ENCODE measurements at places on chromosomes 7 and 10. TPM values are rescaled to one million over a fixed set of nuclear protein-coding genes. Genes with fewer than 3 reads are reported as not detected.

DNAJC2 gene
- total RNA-seq = 12.0 TPM

GIMAP7 gene
- 34.5 TPM for total RNA-seq

GRCh38 chr10:115996031-115996430 lies 277.0 kb downstream of the GFRA1 start:
- no peak for DNase-seq

ZPBP gene
- total RNA-seq = not detected

- no peak for DNase-seq
Observed at GRCh38 chr10:642186-642890, 47.1 kb downstream of the DIP2C start.

DNA sequence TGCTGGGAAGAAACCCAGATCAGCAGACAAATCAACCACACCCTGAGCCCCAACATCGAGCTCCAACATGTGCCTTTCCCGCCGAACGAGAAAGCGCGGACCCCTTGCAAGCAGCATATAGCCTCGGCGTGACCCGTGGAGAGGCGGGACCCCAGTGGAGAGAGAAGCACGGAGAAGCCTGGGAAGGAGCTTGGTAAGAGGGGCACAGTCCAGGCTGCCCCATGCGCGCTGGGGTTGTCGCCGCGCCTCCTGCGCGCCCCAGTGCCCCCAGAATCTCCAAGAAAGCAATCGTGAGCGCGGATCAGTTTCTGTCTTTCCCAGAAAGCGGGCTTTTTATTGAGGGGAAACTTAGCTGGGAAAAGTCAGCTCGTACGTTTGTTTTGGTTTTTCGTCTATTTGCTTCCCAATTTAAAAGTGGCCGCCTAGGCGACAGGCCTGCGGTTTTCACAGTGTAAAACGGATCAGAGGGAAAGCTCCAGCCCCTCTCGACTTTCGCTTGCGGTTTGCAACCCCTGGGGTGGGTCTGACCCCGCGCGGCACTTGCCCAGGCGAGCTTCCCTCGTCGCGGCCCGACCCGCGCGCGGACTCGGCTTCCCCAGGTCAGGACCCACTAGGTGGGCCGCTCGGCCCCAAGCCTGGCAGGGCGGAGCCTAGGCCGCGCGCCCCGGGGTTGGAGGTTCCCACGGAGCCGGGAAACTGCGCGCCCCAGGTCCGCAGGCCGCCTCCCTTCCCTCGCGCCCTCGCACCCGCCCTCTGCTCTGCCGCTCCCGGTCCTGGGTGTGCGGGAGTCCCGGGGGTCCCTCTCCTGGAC lies 31.1 kb downstream of the SKIDA1 start:
- DNase-seq = no peak

ADAM8 gene
- total RNA-seq = 3.1 TPM

DNA sequence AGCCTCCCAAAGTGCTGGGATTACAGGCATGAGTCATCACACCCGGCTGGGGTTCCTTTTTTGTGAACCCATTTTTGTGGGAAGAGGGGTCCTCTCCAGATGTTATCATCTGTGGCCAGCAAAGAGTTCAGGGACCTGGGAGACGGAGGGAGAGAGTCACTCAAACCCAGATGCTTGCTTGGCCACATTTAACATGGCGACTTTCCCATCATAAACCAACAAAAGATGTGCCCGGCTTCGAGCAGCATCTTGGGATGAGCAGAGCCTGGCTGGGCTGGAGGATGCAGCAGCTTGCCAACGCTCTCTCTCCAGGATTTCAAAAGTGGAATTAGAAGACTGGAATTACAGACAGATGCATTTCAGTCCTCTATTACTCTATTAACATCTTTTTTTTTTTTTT lies 19.1 kb upstream of the HABP2 start:
- DNase-seq = no peak

- no peak for DNase-seq
Observed at GRCh38 chr10:69486922-69487730, 35.9 kb downstream of the TSPAN15 start.

DNA sequence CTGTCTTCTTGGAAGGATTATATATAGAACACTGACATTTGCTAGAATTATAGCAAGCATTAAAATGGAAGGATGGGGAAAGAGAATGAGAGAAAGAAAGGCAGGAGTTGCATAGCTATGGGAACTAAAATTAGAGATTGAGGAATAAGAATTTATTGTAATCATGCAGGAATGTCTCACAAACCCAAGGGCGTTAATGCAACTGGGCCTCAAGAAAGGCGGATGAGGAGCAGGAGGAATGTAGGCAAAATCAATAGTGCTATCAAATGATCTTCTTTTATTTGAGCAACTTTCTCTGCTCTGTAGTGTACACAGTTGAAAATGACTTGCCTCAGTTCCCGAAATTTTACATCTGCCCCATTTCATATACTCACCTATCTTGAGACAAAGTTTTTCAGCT lies 1131.8 kb upstream of the GHITM start:
- DNase-seq = no peak

Measured in glomerular endothelial cell (primary cell).